Urinary bladder (tissue), 4 donors: ENCODE measurements at places on chromosomes 7 and 10.

GRCh38 chr7:1386623-1387220 lies 72.5 kb downstream of the MICALL2 start:
- no peak for DNase-seq

DNA sequence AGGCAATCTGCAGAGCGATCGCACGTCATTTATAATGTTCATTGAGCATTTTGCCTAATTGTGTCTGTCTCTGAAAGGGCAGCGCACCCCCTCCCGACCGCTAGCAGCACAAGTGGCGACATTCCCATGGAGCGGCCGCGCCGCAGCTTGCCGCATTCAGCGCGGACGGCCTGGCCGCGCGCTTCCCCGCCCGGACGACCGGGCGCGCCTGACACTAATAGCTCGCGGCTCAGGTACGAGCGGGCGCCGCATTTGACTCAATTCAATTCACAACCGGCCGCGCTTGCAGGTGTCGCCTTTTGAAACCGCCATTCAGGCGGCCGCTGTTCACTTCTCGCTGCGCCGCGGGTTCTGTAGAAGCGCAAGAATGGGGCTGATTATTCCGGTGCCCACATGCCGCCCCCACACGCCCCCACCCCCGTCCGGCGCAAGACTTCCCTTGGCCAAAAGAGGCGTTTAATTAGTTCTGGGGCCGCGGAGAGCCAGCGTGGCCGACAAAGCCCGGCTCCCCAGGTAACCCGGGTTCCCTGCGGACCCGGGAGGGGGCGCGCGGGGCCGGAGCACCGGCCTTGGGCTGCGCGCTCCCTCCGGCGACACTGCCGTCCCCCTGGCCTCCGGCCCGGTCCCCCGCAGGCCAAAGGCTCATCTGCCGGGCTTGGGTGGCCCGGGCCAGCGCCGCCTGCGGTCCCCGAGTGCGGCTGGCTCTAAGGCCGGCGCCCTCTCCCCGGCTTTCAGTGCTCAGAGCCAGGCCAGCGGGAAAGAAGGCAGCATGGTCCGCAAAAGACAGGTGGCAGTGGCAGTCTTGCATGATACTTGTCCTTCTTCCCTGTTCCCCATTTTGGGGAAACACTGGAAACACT lies 18.7 kb upstream of the PTF1A start:
- no peak for DNase-seq

GRCh38 chr10:74763934-74764591 lies 62.3 kb upstream of the KAT6B start:
- no peak for DNase-seq

DNA sequence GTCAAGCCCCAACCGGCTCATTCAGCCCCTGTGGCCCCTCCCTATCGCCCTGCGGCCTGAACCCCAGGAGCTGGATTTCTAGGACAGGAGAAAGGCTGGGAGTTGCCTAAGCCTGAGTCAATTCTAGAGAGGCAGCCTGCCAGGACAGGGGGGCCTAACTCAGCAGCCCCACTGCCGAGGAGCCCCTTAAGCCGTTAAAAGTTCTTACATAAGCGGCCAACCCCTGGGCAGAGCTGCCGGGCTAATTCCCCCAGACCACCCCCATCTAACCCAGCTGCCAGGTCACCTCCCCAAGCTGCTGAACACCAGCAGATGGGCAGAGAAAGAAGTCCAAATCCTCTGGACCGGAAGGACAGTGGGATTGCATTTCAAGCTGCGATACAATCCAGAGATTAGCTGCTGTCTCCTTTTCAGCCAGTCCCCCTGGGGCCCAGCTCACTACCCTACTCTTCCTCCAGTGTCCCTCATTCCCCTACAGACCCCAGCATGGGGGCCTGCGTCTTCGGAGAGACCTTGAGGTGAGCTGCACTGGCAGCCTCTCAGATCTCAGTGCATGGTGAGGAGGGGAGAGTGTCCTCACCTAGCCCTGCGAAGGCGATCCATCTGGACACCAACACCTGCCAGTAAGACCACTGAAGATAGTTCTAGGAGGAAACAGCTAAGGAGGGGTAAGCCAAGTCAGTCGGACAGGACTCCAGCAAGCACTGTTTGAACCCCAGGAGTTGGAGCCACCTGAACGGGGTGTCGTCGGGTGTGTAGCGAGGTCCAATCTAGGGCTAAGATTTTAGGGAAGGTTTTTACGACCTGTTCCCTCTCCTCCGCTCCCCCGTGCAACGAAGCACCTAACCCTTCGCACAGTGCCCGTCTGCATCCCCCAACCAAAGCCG lies 830 bp downstream of the IMPDH1 start:
- DNase-seq: no peak

GRCh38 chr10:44020322-44021111 lies 364.4 kb downstream of the CXCL12 start:
- DNase-seq: no peak

DNA sequence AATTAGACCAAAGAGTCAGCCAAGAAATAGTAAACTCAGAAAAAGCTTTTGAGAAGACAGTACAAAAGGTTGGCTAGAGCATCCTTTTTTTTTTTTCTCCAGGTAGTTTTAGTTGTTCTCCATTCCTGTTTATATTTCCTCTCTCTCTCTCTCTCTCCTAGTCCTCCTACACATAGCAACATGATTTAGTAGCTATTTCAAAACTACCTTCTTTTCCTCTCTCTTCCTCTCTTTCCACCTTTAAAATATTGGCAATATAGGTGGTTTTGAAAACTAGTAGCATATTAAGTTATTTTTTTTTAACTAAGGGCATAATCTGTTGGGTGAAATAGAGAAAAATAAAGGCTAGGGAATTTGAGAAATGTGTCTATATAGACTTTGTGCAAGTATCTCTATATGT lies 5.0 kb downstream of the SKIDA1 start:
- DNase-seq: no peak
